Activated naive CD8-positive, alpha-beta T cell treated with anti-CD3 and anti-CD28 coated beads, Interleukin-2, amount 50 U/mL, for 16 hours (primary cell): ENCODE measurements at places on chromosomes 12 and 14.

GRCh38 chr14:49975799-49976198 lies 82.9 kb downstream of the ARF6 start:
- no peak for DNase-seq

- no peak for DNase-seq
These were observed 20.5 kb downstream of the FOXN4 start for GRCh38 chr12:109288571-109288970.

GRCh38 chr12:54054742-54055194 lies 1.1 kb downstream of the HOXC4 start:
- DNase-seq: no peak

DNA sequence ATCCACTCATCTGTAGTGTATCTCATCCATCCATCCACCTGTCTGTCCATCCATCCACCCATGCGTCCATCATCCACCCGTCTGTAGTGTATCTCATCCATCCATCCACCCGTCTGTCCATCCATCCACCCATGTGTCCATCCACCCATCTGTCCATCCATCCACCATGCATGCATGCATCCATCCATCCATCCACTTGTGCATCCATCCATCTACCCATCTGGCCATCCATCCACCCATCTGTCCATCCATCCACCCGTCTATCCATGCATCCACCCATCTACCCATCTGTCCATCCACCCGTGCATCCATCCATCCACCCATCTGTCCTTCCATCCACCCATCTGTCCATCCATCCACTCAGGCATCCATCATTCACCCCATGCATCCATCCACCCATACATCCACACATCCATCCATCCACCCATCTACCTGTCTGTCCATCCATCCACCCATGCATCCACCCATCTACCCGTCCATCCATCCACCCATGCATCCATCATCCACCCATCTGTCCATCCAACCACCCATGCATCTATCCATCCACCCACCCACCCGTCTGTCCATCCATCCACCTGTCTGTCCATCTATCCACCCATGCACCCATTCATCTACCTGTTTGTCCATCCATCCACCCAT lies 28.5 kb downstream of the FBRSL1 start:
- DNase-seq: no peak

- DNase-seq: no peak
These were observed 41.2 kb upstream of the PTCSC3 start for GRCh38 chr14:36217732-36218131.

GRCh38 chr12:18799561-18799960 lies 61.6 kb downstream of the CAPZA3 start:
- no peak for DNase-seq

DNA sequence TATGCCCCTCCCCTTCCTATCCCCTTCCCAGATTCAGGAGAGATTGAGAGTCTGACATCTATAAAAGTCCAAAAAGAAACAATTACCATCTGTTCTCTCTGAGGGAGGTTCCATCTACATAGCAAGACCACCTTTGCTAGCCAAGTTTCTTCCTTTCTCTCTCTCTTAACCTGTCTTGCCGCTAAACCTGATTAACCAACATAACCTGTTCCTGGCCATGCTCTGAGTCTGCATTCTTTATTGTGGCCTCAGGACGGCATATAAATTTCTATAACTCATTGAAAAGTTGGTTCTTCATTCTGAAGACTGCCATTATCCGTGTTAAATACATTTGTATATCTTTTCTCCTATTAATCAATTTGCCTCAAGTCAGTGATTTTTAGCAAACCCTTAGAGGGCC lies 594.0 kb downstream of the KCNH5 start:
- DNase-seq: no peak

DNA sequence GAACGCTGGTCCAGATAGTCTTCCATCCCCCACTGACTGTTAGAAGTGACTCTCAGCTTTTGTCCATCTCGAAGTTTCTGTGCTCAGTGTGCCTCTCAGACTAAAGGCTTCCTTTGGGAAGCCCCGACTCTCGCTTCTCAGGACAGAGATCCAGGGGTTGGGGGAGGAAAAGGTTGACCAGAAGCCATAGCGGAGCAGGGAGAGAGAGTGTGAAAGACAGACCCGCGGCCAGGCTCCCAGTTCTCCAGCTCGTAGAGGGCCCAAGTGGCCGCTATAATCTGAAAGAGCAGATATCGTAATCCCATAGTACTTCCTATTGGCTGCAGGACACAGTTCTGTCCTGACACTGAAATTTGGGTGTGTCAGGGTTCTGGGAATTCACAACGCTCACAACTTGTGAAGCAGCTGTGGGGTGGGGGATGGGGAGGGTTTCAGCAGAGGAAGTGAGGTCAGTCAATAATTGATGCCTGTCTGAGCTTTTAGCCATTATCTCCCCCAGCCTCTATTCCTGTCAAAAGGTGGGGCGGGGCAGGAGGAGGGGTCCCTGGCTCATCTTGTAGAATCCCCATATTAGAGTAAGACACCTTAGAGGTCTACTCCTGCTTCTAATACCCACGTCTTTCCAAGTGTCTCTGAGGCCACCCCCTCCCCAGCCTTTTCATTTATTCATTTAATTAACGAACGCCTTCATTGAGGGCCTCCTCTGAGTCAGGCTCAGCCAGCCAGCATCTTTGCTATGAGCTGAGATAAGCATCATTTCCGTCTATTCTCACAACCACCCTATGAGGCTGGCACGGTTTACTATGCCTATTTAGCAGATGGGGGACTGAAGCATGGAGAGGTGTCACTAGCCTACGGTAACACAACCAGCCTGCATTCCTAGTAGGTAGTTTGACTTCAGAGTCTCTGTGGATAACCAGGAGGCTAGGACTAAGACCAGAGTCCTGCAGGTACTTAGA lies 1.6 kb upstream of the ACVRL1 start:
- DNase-seq: no peak

DNA sequence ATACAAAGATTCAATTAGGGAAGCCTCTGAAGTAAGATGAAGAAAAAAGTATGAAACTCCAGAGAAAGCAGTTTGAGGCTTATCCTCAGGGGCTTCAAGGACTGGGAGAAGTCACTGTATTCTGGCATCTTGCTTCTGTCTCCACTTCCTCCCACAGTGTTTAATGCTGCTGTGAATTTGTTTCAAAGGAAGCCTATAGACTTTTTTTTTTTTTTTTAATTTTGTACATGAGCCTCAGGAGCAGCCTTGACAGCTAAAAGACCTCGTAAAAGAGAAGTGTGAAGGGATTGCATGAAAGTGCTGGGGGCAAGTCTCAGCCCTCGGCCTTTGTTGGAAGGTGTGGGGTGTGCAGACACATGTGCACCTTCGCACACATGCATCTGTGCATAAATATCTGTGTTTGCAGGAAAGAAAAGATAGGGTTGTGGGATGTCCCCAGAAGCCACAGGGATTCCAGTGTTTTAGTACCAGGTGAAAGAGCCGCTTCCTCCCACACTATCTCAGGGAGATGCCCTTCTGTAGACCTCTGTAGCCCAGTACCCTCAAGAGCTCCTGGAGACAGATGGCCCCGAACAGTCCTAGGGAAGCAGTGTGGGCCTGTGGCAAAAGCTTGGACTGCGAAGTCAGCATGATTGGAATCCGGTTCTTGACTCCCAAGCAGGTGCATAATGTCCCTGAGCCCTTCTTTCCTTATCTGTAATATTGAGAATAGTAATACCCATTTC lies 193.5 kb upstream of the BCL2L14 start:
- no peak for DNase-seq

DNA sequence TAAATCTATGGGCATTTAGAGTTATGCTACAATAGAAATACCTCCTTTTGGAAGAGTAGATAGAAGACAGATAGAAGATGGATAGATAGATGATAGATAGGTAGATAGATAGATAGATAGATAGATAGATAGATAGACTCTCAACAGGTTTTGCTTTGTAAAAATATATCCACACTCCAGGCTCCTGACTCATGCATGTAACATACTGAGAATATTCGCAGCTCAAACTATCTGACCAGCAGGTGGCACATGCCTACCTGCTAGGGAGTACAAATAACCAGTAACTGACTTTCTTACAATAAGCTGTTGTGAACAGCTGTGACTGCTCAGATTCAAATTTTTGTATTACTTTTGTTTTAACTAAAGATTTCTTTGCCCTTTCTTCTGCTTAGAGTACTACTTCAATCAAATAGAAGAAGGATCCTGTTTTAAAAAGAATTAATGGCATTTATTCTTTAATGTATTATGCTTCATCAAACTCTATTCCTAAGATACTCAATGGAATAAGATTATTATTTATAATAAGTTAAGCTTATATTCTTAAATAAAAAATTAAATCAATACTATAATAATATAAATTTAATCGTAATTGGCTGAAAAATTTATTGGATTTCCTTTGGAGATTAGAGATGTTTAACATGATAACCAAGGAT lies 15.8 kb upstream of the CPNE8 start:
- no peak for DNase-seq
